Caco-2 (cell line): ENCODE measurements at places on chromosomes 2 and 18.

- no peak for DNase-seq
Observed at GRCh38 chr2:218430721-218431120, 11.8 kb downstream of the VIL1 start.

- DNase-seq = no peak
Observed at GRCh38 chr2:31002537-31003150, 135.6 kb downstream of the GALNT14 start.

GRCh38 chr2:18445433-18446320 is 114.8 kb downstream of the RDH14 start:
- no peak for DNase-seq

- no peak for DNase-seq
Observed at GRCh38 chr2:191299010-191299409, 53.8 kb downstream of the MYO1B start.

DNA sequence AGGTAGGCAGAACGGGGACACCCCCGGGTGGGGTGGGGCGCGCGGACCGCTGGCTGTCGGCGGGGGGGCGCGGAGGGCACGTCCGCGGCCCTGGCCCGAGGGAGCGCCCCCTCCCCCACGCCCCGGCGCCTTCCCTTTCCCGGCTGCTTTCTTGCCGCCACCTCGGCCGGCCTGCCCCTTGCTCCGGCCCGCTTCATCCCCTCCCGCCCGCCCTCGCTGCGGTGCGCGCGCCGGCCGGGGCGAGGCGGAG is 443 bp downstream of the VAPA start:
- DNase-seq = peak; percentile 76

GRCh38 chr2:105136394-105136793 is 98.5 kb downstream of the MRPS9 start:
- DNase-seq = no peak

DNA sequence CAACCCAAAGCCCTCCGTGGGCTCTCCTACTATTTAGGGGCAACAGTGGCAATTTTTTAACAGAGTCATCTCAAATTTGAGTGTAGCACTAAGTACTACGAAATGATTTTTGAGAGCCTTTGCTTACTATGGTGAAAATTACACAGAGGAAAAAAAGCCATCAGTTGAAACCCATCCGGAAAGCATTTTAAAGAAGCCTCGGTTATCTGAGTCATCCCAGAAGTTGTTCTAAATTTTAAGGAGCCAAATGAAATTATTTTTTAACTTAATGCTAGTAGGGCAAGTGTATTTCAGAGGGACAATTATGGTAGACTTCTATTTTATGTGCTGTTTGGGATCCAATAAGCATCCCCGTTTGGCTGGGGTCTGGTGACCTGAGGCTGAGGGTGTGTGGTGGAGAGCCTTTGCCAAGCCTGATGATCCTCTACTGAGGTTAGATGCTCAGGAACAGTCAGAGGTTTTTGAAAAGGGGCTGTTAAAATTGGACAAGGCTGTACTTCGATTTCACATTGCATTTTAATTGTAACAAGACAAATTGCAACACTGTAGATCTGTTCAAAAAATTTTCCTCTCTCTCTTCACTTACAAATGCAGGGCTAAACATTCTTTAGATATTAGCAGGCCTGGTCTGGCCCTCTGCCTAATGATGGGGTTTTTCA is 47.0 kb downstream of the RAPGEF4 start:
- DNase-seq = no peak

- no peak for DNase-seq
Observed at GRCh38 chr2:36633470-36634092, 35.6 kb upstream of the FEZ2 start.

DNA sequence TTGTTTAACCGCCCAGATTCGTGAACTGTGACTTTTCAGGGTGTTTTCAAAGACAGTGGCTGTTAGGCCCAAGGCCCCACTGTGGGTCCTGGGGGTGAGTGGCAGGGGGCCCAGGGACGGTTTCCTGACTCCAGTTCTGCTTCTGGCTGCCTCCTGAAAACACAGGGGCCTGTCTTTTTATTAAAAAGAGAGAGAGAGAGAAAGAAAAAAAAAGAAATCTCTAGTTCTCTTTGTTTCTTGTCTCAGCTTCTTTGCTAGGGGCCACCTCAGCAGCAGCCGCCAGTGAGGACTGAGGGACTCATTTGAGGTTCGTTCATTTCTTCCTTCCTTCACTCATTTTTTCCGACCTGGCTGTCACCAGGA is 15.4 kb upstream of the E2F6 start:
- no peak for DNase-seq

DNA sequence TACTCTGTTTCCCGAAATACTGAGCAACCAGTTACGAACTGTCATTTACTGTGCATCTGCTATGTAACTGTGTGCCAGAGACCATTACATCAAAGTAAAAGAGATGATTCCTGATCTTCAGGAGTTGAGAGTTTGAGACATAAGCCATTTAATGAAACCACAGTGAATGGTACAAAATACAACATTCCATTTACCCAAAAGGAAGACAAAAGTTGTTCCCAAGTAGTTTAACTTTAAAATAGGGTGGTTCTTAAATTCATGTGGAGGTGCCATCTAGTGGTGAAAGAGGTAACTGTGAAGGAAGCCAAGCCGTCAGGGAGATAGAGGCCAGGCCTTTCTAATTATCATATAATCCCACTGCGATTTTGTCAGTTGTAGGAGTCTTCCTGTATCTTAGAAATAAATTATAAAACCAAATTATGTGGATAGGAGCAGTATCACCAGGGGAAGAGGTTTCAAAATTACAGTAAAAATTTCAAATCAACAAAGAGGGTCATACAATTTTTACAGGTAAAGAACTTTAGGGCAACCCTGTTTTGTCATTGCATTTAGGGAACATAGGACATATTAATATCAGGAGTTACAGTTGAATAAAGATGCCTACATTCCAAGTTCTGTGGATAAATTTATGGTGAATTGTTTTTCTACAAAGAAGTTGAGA is 67.7 kb downstream of the EPAS1 start:
- peak; percentile 68 for DNase-seq

- DNase-seq = no peak
Observed at GRCh38 chr2:194750926-194751325, 906.1 kb upstream of the SLC39A10 start.

DNA sequence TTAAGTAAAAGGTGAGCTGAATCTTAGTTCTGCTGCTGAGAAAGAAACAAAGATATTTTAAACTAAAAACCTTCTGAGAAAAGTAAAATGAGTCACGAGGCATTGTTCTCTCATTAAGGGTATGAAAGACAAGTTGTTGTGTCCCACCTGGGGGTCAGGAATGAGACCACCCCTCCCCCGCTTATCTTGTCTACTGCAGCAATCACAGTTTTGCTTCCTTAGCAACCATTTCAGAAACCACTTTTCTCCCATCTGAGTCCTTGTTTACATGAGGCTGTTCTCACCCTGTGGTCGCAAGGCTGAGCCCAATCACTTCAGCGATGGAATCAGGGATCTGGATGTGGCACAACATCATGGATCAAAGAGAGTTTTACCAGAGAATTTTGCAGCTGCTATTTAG is 377.6 kb upstream of the NETO1 start:
- no peak for DNase-seq

- DNase-seq = no peak
Observed at GRCh38 chr18:28439870-28440269, 262.9 kb upstream of the CDH2 start.

DNA sequence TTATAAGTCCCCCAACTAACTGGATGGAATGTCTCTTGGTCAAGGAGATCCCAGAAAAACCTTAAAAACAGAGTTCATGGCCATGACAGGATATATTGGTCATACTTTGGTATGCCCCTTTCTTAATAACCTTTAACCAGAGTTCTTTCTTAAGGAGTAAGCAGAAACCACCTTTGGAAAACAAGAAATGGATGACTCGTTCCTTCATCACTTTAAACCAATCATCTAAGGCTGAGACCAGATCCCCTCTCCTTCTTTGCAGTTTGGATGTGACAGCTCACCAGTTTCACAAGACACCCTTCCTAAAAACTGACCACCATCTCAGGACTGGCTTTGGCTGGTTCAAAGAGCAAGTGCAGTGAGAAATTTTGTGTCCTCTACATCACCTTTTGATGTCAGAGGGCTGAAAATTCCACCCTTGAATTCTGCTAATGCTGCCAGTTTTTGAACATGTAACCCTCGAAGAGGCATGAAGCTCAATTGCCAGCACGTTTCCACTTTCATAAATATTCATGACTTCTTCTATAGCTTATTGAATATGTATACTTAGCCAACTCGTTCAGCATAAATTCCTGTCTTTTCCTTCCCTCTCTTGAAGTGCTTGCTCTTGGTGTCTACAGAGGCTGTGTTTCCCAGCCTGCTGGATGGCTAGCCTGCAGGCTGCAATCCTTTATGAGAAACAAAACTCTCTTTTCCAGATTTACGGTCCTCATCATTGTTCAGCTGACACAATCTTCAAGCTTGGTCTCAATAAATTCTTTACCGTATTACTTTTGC is 1323.5 kb upstream of the TMEFF2 start:
- no peak for DNase-seq

GRCh38 chr2:100703739-100704138 is 116.2 kb upstream of the NPAS2 start:
- DNase-seq = no peak

GRCh38 chr2:187171318-187171717 is 276.7 kb downstream of the CALCRL start:
- no peak for DNase-seq

GRCh38 chr18:2857491-2858131 is 10.8 kb downstream of the EMILIN2 start:
- DNase-seq = no peak

DNA sequence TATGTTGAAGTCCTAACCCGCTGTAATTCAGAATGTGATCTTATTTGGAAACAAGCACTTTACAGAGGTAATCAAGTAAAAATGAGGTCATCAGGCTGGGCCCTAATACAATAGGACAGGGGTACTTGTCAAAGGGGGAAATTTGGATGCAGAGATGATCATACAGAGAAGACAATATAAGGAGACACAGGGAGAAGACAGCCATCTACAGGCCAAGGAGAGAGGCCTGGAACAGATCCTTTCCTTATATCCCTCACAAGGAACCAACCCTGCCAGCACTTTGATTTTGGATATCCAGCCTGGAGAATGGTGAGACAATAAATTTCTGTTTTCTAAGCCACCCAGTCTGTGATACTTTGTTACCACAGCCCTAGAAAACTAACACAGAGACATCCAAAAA is 104.3 kb downstream of the METTL4 start:
- no peak for DNase-seq

GRCh38 chr18:13270279-13270855 is 51.8 kb downstream of the LDLRAD4 start:
- no peak for DNase-seq

- no peak for DNase-seq
Observed at GRCh38 chr2:153917570-153917969, 45.8 kb downstream of the GALNT13 start.

GRCh38 chr2:20190876-20191713 is 33.8 kb downstream of the SDC1 start:
- DNase-seq = peak; percentile 69

- no peak for DNase-seq
Observed at GRCh38 chr2:10123281-10123680, 742 bp downstream of the RRM2 start.

GRCh38 chr2:231046916-231047273 is 9.6 kb downstream of the C2orf72 start:
- DNase-seq = no peak

DNA sequence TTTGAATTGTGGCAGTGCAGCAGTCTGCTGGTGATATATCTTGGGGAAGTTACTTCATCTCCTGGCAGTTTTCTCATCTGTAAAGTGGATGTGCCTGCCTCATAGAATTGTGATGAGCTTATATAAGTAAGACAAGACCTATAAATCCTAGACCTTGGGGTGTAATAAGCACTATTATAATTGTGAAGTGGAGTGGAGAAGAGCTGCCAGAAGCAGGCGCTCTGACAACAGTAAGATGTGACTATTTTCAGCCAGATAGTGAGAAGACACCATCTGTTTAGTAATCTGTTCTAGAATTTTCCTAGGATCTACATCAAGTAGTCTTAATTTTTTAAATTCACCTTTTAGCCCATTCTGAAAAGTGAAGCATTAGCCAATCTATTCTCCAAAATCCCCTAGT is 85.6 kb upstream of the TSPYL6 start:
- no peak for DNase-seq

DNA sequence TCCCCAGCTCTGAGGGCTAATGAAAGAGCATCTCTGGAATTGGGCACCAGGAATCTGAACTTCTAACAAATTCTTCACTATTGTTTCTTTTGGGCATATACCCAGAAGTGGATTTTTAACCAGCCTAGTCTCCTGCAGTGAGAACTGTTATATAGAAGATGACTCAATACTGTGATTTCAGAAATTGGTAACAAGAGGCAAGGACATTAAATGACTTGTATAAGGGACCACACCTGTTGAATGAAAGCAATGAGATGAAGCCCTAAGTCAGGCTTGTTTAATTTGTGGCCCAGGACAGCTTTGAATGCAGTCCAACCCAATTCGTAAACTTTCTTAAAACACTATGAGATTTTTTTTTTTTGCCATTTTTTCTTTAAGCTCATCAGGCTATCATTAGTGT is 57.9 kb downstream of the EPC2 start:
- no peak for DNase-seq

DNA sequence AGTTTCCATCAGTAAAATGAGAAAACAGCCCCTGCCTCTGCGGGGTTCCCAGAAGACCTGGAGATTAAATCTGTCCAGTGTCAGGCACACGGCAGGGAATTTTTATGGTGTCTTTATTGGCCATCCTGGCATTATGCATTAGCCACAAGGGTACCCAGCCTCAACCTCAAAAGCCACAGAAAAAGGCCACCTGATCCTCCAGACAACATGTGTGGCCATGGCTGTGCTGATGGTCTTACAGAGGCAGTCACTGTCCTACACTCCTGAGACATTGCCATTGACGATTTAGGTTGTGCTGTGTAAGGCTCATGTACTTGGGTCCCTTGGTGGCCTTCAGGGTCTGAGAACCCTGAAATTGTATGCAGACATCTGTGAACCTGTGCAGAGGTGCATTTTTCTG is 115.6 kb downstream of the SMAD7 start:
- DNase-seq = no peak

DNA sequence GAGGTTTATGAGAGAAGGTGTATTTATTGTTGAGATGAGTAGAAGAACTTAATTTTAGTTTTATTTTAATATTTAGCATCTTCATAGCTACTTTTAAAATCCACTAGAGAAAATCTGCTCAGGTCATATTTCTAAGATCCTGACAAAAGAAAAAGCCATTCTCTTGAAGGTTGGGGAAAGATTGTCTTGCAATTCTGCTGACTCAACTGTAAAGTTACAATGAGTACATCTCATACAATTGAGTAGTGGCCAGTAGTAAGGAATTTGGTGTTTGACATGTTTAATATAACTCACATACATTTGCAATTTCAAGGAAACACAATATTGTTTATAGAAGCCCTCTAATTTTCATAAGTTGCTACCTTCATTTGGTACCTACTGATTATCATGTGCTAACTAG is 344.5 kb downstream of the LRRTM1 start:
- DNase-seq = no peak

GRCh38 chr2:2566396-2567323 is 235.6 kb upstream of the MYT1L start:
- no peak for DNase-seq

GRCh38 chr2:120826260-120826648 is 90.6 kb downstream of the GLI2 start:
- no peak for DNase-seq
